NCI-H187 (cell line): ENCODE measurements at places on chromosomes 16 and 17.

DNA sequence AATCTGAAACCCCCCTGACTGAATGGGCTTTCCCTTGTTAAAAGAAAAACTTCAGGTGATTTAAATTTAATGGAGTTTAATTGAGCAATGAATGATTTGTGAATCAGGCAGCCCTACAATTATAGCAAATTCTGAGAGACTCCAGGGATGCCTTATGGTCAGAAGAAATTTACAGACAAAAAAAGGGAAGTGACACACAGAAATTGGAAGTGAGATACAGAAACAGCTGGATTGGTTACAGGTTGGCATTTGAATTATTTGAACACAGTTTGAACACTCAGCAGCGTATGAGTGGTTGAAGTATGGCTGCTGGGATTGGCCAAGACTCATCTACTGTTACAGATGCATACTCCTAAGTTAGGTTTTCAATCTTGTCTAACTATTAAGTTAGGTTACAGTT, 19.0 kb upstream of the CPHXL start:
- DNase-seq = no peak

DNA sequence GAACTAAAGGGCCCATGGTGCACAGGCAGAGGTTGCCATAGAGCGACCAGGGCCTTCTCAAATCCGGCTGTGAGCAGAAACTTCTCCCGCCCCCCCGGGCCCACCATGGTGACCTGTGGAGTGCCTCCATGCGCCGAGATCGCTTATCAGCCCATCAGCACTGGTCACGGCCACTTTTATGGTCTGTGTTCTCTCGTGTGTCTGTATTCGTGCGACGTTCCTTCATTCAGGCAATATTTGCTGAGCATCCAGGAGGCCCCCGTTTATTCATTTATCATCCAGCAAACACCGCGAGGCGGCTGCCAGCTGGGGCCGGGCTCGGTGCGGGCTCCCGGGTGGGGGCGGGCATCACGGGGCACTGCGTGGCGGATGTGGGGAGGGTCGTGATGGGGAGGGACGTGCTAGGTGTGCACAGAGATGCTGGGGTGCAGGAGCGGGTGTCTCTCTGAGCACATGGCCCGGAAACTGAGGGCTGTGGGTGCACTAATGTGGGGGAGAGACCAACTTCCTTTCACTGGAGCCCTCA, 88.0 kb upstream of the CBX4 start:
- no peak for DNase-seq

- DNase-seq = no peak
These were observed 547 bp downstream of the RAB26 start for GRCh38 chr16:2148714-2149629.

DNA sequence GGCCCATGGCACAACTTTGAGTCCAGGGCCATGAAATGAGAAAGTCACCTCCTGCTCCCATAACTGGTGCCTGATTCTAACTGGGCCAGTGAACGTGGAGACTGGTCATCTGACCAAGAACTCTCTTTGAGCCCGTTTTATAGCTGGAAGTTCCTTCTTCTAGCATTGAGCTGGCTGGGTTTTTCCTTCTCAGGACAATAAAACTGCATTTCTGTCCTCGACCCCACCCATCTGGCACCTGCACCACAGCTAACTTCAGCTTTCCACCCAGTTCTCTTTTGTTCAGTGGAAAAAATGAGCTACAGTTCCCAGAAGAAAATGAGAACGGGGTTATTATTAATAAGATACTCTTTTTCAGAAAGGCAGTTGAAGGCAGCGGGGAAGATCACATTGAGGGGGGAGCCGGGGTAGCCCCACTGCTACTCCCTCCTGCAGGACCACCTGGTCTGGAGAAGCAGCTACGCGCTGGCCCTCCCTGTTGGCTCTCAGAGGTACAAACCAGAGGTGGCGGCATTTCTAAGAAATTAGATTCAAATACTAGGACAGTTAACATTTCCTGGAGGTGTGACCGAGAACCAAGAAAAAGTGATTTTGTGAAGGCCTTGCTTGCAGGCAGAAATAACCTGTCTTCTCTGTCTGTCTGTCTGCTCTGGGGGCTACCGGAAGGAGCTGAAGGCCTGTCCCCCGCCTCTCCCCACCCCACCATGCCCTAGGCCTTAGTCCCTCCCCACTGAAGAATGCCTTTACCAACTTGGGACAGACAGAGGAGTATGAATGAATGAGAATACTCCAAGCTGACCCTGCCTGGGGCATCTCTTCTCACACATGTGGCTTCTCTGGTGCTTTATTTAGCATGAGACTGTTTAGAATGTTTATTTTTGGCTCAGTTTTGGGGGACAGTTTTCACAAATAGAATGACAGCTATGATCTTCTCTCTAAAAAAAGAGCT, 123.9 kb downstream of the XYLT1 start:
- no peak for DNase-seq

DNA sequence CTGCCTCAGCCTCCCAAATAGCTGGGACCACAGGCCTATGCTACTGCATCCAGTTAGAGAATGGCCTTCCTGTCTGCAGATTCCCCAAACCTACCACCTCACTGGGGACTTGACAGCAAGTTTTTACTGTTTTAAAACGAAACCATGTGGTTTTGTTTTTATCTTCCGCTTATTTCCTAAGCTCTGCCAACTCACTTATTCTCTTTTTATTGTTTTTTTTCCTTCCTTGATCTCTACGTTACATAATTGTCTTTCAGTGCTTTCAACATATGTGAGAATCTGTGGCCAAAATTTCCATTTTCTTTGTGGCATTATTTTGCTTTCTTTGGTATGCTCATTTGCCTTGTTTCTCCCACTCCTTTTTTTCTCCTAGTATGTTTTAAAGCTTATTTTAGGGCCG, 14.6 kb upstream of the SLC38A7 start:
- DNase-seq = no peak

DNA sequence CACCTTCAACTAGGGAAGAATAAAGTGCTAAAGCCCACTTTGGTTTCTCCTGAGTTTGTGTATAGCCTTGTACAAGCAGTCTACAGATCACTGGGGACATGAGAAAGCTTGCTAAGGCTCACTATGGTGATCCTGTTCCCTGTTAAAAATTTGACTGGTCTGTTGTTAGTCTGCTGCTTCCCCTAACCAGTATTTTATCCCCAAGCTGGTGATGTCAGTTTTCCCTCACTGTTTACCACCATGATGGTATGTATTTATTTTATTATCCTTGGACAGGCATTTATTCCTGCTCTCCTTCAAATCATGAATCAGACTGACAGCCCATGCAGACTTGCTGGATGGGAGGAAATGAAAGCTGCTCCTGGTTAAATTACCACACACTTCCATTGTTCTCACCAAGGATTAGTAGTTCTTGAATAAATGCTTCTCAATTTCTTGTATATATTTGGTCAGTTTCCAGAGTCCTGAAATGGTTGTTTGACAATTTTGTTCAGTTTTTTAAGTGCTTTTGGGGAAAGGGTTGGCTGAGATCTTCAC, 99.6 kb downstream of the CA4 start:
- no peak for DNase-seq

DNA sequence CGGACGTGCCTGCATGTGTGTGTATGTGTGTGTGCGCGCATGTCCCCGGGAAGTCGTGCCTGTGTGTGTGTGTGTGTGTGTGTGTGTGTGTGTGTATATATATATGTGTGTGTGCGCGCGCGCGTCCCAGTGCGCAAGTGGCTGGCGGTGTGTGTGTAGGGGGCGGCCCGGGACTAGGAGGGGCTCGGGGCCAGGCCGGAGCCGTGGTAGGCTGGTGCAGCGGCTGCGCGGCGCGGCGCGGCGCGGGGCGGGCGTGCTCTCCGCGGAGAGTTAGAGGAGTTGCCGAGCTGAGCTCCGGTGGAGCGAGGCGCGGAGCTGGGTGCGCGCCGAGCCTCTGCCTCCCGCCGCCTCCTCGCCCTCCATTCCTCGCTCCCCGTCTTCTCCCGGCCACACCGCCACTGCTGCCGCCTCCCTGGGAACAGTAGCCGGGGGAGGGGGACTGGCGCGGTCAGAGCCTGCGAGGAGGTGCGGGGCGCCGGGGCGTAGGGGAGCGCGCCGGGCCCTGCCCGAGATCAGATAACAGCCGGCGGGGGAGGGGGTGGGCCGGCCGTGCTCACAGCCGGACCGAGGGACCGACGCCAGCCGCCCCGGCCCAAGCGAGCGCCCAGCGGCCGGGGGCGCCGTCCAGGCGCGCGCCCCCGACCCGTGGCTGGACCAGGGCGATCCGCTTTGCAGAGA, at the start of gene KCNJ12:
Gene KCNJ12 (plus strand): TSS at position 277 of the 678 bp plus-strand sequence. CDS start 38,986 bp downstream, outside the sequence.
- DNase-seq = no peak

DNA sequence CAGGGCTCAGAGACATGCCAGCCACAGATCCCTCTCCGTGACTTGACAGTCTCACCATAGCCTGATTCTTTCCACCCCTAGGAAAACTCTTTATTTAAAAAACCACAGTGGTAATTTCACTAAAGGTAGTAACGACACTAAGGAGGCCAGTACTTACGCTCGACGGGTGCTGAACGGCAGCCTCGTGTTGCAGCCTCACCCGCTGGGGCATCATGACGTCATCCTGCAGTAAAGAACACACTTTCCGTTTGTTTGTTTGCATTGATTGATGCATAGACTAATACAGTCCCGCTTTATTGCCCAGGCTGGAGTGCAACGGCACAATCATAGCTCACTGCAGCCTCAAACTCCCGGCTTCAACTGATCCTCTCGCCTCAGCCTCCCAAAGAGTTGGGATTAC, 65.1 kb upstream of the METRNL start:
- no peak for DNase-seq

- DNase-seq = no peak
These were observed 391.2 kb downstream of the MAF start for GRCh38 chr16:79209308-79209707.

GRCh38 chr17:39507511-39507910, 46.2 kb downstream of the CDK12 start:
- no peak for DNase-seq

DNA sequence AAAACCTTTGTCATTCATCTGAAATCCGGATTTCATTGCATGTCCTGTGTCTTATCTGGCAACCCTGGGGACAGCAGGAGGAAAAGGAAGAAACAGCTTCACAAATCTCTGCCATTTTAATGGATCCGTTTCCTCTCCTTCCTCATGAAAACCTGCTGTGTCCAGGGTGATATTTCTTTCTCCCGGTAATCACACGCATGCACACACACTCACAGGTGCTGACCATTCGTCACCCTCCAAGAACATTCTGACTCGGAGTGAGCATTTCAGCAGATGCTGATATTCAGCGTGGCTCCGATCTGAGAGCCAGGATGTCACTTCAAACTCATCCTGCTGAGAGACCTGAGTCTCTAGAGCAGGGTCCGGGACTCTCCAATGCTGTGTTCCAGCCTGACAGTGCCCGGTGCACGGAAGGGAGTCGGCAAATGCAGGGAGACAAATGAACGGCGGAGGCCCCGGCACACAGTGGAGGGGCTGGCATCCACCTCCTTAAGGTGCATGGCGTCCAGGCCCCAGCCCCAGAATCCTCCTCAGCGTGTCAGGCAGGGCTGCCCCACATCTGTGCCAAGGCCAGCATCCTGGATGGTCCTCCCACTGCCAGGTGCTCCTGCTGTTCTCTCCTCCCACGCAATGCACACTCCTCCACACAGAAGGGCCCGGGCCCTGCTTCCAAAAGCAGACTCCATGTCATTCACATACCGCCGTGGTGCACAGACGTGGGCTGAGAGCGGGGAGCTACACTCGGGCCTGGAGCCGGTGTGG, 70.7 kb downstream of the RBFOX3 start:
- DNase-seq = no peak
